ENCODE measurements at places on chromosomes 3 and 15.

DNA sequence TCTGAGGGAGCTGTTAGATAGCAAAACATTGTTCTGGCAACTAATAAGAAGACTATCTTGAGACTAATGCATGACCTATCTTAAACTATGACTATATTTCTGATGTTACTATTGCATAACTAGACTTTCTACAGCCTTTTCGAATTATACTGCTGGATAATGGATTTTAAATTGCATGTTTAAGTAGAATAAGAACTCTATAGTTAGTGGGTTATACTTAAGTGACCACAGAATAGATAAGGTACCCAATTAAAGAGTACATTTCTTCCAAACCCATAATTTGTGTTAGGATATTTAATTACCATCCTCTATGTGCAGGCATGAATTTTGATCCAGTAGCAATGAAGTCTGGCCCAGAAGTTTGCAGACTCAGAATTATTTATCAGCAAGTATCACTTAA lies 44.6 kb upstream of the SPPL2A start:
- H3K4me3 ChIP-seq, result no peak overlapping the region
- H3K36me3 ChIP-seq, result no peaks in the 10 kb centered on the region
- no peaks in the 10 kb centered on the region for H3K27me3 ChIP-seq
- no peak for DNase-seq

GRCh38 chr3:153835540-153835939 lies 285.6 kb upstream of the ARHGEF26 start:
- H3K4me1 ChIP-seq, result no peaks in the 10 kb centered on the region
- no peak overlapping the region for H3K27ac ChIP-seq
- no peak overlapping the region for H3K4me3 ChIP-seq
- no peaks in the 10 kb centered on the region for H3K36me3 ChIP-seq
- H3K27me3 ChIP-seq, result no peaks in the 10 kb centered on the region
- no peak for DNase-seq

GRCh38 chr3:175391601-175392000 lies 532.5 kb downstream of the NAALADL2 start:
- H3K4me1 ChIP-seq, result no peaks in the 10 kb centered on the region
- no peaks in the 10 kb centered on the region for H3K27me3 ChIP-seq
- H3K4me3 ChIP-seq, result no peak overlapping the region
- no peak overlapping the region for H3K27ac ChIP-seq
- no peaks in the 10 kb centered on the region for H3K36me3 ChIP-seq

- no peak overlapping the region for H3K4me3 ChIP-seq
- H3K27ac ChIP-seq, result no peak overlapping the region
- no peaks in the 10 kb centered on the region for H3K36me3 ChIP-seq
- no peak for DNase-seq
Observed at GRCh38 chr15:49372366-49372765, 50.7 kb upstream of the FGF7 start.

DNA sequence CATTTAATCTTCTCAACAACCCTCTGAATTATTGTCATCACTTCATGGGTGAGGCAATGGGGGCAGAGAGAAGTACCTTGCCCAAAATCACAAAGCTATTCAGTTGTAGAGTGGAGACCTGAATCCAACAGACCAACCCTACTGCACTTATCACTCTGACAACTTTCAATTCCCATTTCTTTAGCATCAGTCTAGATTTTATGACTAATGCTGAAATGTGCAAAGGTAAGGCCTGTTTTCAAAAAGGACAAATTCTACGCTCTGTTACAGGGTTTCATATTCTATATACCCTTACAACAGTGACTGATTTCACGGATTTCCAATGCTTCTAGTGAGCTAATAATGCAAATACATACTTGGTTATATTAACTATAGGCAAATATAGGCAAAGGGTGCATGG lies 286.0 kb downstream of the ADAMTS17 start:
- no peak for DNase-seq
- H3K4me1 ChIP-seq, result no peaks in the 10 kb centered on the region
- H3K27me3 ChIP-seq, result no peaks in the 10 kb centered on the region
- H3K27ac ChIP-seq, result no peak overlapping the region
- H3K4me3 ChIP-seq, result no peak overlapping the region

- H3K4me1 ChIP-seq, result no peaks in the 10 kb centered on the region
- no peaks in the 10 kb centered on the region for H3K27me3 ChIP-seq
- no peaks in the 10 kb centered on the region for H3K36me3 ChIP-seq
- H3K4me3 ChIP-seq, result no peak overlapping the region
- no peak overlapping the region for H3K27ac ChIP-seq
Observed at GRCh38 chr15:69715210-69715609, 262.6 kb downstream of the RPLP1 start.
